Myocyte (in vitro differentiated cells): ENCODE measurements at places on chromosomes 3 and 15. TPM values are rescaled to one million over a fixed set of nuclear protein-coding genes. Genes with fewer than 3 reads are reported as not detected.
A peak's percentile ranks its signal among the peaks of the same experiment; 100 is the strongest.

DNA sequence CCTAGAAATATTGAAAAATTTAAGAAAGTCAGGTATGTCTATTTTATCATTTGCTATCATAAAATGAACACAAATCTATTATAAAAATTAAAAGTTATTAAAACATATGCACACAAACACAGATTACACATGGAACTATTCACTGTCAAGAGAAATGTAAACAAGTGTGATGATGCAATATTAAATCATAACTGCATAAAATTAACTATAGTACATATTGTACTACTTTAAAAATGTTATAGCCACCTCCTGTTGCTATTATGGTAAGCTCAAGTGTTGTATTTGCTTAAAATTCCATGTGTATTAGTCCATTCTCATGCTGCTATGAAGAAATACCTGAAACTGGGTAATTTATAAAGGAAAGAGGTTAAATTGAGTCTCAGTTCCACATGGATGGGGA is 54.7 kb upstream of the CMC1 start:
- no peak for DNase-seq

GRCh38 chr15:91186904-91187656 is 87.0 kb downstream of the SV2B start:
- DNase-seq, result peak; percentile 20

- no peak for DNase-seq
Observed at GRCh38 chr3:99730870-99731269, 86.8 kb upstream of the CMSS1 start.

GRCh38 chr3:146817704-146818103 is 212.6 kb upstream of the PLSCR5 start:
- DNase-seq, result peak; percentile 71

ST8SIA2 gene
- total RNA-seq, result 28.6 and 30.8 TPM in 2 replicates

UBE2Q2 gene
- 67.0 and 67.5 TPM in 2 replicates for total RNA-seq

IMPG2 gene
- total RNA-seq, result 0.67 and 0.78 TPM in 2 replicates

COLQ gene
- total RNA-seq, result 2.9 and 24.8 TPM in 2 replicates

TRPC1 gene
- 8.4 and 10.0 TPM in 2 replicates for total RNA-seq

TNFAIP8L3 gene
- total RNA-seq, result 19.3 and 30.9 TPM in 2 replicates

DNA sequence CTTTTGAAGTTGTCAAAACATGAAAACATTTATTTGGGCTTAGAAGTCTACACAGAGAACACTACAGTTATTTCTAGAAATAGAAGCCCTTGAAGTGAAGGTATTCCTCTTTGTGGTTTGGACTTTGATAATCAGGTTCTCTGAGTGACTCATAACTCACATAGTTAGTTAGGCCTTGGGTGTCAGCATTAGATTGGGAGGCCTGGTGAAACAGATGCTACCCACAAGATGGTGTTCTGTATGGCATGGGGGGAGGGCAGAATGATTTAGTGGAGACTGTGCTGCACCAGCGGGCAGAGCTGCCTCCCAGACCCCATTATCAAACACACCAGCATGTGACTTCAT is 108.9 kb upstream of the ETV5 start:
- peak; percentile 75 for DNase-seq

DNA sequence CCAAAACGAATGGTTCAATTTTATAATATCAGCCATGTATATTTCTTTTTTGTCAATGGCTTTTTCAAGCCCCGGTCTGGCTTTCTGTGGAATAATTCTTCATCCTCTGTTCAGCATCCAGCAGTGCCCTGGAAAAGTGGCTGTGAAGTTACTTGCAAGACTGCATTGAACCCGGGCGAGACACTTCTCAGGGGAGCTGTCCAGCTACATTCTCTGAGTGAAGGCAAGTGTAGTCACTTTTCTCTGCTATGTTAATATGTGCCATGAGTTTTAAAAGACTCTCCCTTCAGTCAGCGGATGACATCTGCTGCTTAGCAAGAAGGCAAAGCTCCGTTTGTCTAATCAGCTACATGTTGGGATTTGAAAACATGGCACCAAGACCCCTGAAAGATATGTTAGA is 81.3 kb upstream of the RGMA start:
- DNase-seq, result no peak

LHFPL4 gene
- not detected in 2 replicates for total RNA-seq

DNA sequence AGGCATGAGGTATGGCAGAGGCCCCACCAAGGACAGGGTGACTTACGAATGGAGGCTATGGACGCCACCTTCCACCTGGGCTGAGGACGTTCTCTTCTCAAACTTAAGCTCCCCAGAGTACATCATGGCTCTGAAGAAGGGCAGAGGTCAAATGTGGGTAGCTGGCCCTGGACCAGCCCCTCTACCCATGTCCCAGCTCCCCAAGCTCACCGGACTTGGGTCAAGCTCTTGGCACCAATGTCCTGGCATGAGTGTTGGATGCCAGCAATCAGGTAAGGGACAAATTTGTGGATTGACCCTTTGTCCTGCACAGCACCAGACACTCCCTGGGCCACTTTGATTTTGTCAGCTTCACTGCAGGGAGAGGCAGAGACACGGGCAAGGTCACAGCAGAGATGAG is 2.5 kb downstream of the NDUFAF3 start:
- DNase-seq, result no peak

DNA sequence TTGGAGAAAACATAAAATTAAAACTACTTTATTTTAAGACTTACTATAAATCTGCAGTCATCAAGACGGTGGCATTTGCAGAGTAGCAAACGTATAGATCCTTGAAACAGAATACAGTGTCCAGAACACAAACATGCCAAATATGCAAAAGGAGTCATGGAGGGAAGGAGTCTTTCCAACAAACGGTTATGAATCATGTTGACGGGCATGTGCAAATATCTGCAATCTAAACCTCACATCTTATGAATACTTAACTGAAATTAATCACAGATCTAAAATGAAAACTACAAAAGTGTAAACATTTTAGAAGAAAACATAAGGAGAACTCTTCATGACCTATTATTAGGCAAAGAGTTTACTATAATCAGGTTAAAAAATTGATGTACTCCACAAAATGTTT is 69.4 kb downstream of the TFRC start:
- no peak for DNase-seq

NANOGP8 gene
- total RNA-seq, result 0.91 TPM in 1 of 2 replicates, not detected in the other

- DNase-seq, result no peak
Observed at GRCh38 chr15:86040356-86041033, 39.2 kb upstream of the AGBL1 start.

- no peak for DNase-seq
Observed at GRCh38 chr15:68730976-68731897, 89.5 kb downstream of the ANP32A start.

- peak; percentile 52 for DNase-seq
Observed at GRCh38 chr3:160754371-160754854, 1.6 kb upstream of the PPM1L start.
